ENCODE measurements at places on chromosomes 16 and 17.

DNA sequence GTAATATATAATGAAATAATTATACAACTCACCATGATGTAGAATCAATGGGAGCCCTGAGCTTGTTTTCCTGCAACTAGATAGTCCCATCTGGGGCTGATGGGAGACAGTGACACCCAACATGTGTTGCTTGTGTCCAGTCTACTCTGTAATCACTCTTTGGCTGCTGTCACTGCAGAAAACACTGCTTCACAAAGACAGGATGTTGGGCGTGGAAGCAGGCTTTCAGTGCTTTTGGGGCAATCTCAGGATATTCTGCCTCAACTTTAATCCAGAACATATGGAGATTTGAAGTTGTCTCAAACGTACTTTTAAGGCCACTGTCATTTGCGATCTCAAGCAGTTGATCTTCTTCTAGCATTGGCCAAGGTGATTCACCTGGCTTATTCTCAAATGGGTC is 94.9 kb downstream of the CYTH1 start:
- DNase-seq: no peak

- no peak for DNase-seq
These were observed 26.6 kb upstream of the CHMP6 start for GRCh38 chr17:80964859-80965580.

DNA sequence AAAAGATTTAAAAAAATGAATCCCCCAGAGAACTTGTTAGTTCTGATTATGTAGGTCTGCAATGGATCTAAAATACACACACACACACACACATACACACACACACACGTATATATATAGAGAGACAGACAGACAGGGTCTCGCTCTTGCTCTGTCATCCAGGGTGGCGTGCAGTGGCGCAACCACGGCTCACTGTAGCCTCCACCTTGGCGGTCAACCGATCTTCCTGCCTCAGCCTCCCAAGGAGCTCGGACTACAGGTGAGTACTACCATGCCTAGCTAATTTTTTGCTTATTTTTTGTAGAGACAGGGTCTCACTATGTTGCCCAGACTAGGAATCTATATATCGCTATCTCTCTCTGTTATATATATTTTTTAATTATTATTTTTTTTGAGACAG is 33.4 kb downstream of the GJC1 start:
- DNase-seq: no peak

GRCh38 chr17:16971458-16972338 is at the start of gene TNFRSF13B:
TNFRSF13B (minus strand) TSS chr17:16972118; CDS start chr17:16972075, 43 bp downstream.
- no peak for DNase-seq

GRCh38 chr16:31132303-31132979 is 3.1 kb downstream of the PRSS8 start:
- DNase-seq: no peak

- DNase-seq: no peak
These were observed 48.3 kb downstream of the WDR45B start for GRCh38 chr17:82599674-82600661.

- no peak for DNase-seq
These were observed 21.0 kb upstream of the HERPUD1 start for GRCh38 chr16:56910654-56911539.

- DNase-seq: no peak
These were observed 11.7 kb upstream of the C16orf95 start for GRCh38 chr16:87328846-87329245.

DNA sequence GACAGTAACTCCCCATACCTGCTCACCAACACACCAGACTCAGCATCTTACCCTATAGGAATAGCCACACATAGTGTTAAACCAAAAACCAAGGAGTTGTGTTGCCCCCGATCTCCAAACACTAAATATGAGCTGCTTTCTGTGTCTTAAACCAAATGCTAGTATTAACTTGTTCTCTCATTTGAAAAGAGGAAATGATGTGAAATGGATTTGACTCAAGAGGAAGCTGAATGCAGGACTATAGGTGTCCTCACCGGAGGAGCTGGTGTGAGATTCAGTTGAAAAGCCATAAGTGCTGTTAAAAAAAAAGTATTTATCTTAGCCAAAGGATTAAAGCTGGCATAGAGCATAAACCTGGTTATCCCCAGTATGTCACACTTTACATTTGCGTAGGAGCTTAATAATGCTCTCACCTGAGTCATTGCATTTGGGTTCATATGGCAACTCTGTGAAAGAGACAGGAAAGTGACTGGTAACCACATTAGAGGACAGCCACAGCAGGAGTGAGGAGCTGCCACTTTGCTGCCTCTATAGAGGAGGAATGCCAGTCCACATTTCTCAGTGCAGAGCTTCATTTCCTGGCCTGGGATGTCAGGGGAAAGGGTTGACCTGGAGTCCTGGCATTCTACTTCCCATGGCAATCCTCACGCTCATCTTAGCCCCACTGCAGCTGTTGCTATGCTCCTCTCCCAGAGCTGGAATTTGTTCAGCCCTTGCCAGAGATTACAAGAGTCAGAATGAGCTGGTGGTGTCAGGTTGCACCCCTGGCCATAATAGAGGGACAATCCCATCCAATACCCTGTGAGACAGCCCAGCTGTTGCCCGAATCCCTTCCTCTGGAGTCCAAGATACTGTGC is 143.3 kb upstream of the ANKFN1 start:
- DNase-seq: no peak

DNA sequence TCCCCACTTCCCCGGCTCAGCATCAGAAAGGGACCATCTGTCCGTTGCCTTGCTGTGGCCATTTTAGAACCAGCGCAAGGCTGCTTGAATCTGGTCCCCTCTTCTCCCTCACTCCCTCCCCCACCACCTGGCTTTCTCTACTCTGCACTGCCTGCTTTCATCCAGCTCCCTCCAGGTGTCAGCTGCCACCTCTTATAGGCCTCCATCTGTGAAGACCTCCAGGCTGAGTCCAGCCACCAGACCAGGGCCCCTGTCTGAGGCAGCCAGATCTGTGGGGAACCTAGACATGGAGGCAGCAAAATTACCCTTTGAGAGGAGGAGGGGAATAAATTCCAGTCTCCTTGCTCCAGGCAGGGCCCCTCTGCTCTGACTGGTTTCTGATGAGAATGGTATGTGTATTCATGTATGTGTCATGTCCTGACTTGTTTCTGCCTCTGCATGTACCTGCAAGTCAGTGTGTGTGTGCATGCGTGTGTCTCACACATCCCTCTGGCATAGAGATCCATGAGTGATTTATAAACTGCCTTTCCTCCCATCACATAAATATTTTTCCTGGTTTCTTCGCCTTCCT is 21.1 kb downstream of the MINK1 start:
- DNase-seq: no peak

GRCh38 chr17:80277751-80278671 is 17.4 kb downstream of the RNF213 start:
- DNase-seq: no peak

GRCh38 chr17:44976206-44976605 is 8.1 kb upstream of the C1QL1 start:
- DNase-seq: no peak

DNA sequence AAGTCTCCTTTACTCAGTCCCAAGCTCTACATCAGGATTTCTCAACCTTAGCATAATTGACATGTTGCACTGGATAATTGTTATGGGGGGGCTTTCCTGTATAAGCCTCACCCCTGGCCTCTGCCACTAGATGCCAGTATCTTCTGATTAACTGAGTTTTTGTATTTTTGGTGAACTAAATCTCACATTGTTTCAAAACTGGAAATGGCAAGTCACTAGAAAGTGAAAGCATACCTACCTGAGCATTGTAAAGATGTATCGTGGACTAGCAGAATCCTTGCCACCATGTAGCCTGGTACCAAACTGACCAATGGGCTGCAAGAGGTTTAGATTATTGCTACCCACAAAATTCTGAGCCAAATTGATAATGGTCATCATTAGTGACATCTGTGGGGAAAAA is 15.0 kb downstream of the TOP2A start:
- DNase-seq: no peak

GRCh38 chr16:88793251-88793954 is 8.4 kb upstream of the PIEZO1 start:
- DNase-seq: no peak

DNA sequence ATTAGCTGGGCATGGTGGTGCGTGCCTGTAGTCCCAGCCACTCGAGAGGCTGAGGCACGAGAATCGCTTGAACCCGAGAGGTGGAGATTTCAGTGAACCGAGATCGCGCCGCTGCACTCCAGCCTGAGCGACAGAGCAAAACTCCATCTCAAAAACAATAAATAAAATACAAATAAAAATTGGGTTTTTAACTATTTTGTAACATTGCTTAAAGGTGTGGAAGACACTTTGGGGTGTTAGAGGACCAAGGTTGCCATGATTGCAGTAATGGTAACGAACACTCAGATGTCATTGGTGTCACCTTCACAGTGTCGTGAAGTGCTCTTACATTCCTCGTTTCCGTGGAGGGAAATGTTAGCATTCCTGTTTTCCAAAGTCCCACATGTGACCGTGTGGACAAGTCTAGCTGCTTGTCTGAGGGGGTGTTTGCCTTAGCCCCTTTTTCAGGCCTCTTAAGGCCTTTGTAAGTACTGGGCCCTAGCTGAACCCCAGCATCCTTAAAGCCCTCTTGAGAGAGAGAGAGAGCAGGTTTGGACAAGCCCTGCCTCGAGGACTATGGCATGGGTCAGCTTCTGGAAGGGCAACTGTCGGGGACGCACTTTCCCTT is 8.6 kb downstream of the C16orf96 start:
- no peak for DNase-seq

DNA sequence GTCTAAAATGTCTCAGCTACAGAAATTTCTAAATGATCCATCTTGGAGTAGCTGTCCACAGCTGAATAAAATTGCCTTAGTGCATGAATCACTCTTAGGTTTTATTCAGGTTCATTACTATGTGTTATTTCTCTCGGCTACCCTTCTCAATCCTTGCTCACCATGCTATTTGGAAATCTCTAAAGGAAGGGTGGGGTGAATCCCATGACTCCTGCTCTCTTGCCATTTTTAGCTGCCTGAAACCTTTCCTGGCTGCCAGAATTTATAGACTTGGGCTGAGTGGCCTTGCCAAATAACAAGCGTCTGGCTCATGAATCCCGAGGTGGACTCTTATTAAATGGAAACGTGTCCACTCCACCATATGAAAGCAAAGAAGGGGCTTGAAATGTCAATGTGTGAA is 936.1 kb upstream of the SOX9 start:
- DNase-seq: no peak

GRCh38 chr17:39217734-39218369 is 7.9 kb downstream of the STAC2 start:
- DNase-seq: no peak

DNA sequence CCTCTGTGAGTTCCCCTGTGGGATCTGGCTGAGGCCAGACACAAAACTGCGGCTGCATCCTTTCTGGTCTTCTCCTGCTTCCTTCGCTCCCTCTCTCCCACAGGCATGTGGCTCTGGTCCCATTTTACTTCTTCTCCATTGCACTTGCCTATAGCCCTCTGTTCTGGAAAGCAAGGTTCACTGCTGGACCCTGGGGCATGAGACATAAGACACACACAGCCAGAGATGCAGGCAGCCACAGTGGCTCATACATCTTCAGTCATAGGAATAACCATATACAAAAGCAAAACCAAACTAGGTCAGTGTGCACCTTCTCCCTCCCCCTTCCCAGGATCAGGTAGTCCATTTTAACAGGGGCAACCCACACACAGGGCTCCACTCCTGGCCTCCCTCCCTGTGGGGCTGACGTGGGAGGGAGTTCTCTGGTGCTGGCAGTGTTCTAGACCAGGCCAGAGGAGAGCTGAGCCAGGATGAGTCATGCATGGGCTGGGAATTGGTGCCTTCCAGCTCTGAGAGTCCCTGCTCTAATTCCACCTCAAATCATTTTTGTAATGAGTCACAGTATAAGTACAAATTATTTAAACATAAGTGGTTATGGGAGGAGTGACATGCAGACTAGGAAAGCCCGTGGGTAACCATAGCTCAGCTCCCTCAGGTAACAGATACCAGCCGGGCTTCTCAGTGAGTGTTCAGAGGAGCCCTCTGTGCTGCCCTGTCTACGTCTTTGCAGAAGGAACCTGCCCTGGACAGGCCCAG is 58.0 kb downstream of the ASIC2 start:
- DNase-seq: no peak

DNA sequence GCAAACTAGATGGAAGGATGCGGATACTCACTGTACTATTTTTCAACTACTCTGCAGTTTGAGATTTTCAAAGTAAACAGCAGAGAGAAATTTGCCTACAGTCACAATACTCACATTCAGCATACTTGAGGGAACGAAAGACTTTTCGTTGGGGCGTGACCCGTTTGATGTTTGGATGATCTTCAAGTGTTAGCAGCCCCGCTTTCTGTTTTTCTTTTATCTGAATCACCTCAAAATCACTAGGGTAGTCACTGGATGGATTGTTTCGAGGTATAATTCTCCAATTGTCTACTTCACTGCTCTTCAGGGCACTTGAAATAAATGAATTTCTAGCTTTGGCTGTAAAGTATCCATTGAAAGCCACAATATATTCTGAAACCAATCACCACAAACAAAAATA is 17.8 kb downstream of the MBTPS1 start:
- DNase-seq: no peak

GRCh38 chr16:68370581-68371275 is 59.9 kb downstream of the PRMT7 start:
- peak; percentile 62 for DNase-seq

- no peak for DNase-seq
These were observed 80.8 kb upstream of the TRAP1 start for GRCh38 chr16:3797904-3798811.

- no peak for DNase-seq
These were observed 20.1 kb downstream of the CIITA start for GRCh38 chr16:10897134-10897533.

DNA sequence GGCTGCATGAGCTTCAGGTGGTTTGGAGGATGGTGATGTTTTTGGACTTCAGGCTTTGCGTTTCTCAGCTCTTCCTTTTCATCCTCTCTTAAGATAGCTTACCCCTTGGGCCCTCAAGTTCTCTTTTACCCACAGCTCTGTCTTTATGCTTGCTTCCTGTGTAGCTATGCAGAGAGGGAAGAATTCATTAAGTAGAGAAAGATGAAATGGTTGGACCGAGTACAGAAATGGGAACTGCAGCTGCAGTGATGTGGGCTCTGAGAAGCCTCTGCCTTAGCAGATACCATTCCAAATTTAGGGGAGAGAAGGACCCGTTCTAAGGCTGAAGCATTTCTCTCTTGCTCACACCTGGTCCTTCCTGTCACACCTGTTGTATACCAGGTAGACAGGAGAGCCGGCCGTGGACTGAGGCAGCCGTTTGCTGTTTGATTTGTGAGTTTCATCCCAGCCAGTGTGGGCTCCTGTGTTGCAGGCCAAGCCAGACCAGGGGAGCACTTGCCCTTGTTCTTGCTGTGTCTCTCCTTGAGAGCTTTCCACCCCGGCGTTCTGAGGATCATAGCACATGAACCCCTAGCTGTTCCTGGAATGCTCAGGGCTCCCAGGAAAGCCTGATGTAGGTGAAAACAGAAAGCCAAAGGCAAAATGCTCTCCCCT is 392.7 kb downstream of the CPPED1 start:
- no peak for DNase-seq

Data from T-helper 1 cell (primary cell).